ENCODE measurements at places on chromosomes 6 and 20.

GRCh38 chr6:36428911-36429310 lies 13.7 kb downstream of the PXT1 start:
- DNase-seq = no peak

DNA sequence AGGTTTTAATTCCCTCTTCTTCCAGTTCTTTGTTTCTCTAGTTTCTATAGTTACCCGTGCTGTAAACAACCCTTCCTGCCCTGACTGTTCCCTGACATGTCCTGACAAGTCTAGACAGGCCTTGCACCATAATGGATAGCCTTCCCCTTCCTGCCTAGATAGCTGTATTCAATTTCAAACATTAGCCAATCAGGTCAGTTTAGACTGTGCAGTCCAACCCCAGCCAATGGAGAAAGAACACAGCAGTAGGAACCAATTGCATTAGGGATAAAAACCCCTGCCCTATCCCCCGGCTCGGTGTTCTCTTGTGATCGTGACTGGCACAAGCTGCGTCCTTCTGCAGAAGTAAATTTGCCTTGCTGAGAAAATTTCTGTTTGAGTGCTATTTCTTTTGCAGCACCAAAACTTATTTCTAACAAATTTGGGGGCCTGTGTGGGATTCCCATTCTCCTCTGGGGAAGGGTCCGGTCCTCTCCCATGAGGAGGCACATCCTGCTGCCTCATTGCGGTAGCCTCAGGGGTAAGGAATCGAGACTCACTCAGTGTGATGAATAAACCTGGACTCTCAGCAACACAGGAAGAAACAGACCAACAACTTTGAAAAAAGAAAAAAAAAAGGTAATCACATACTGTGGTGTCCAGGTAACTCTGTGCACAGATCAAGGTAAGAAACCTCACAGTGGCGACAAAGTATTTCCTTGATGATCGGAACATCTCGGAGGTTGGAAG lies 248.7 kb upstream of the ECI2 start:
- no peak for DNase-seq

- DNase-seq = no peak
Measured at GRCh38 chr20:19539191-19539590, 218.9 kb upstream of the RIN2 start.

DNA sequence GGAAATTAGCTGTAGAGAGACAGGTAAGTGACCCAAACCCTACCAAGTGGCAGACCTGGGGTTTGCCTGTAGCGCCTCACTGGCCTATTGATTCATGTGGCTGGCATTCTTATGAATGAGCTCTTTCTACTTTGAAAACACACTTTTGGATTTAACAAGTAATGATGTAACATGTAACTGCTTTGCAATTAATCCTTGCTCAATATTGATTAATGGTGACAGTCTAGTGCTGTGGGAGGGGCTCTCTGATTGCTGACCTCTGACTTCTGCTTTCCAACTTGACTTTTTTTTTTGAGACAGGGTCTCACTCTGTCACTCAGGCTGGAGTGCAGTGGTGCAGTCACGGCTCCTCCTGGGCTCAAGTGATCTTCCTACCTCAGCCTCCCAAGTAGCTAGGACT lies 82.7 kb downstream of the TIAM2 start:
- no peak for DNase-seq

- no peak for DNase-seq
Measured at GRCh38 chr6:140180306-140180705, 805.9 kb upstream of the CITED2 start.

DNA sequence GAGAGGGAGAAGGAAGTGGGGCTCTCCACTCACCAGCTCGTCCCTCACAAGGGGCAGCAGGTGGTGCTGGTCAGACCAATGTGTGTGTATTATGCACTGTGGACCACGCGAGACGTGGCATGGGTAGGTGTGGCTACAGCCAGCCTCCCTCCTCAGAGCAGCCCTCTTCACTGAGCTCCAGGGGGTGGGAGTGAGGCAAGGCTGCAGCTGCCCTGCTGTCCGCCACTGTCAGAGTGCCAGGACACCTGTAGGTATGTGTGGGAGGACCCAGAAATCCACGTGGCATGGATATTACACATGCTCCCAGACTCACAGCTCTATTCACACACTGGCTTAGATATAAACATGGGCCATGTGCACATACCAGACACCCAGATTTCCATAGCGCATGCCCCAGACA lies 90.3 kb downstream of the VEGFA start:
- DNase-seq = no peak

All from stimulated activated CD4-positive, alpha-beta T cell treated with anti-CD3 and anti-CD28 coated beads, Interleukin-4, amount 100 ng/mL, for 48 hours (primary cell).